ENCODE measurements at places on chromosomes 12 and 14. TPM values are rescaled to one million over a fixed set of nuclear protein-coding genes. Genes with fewer than 3 reads are reported as not detected.
A peak's percentile ranks its signal among the peaks of the same experiment; 100 is the strongest.

DNA sequence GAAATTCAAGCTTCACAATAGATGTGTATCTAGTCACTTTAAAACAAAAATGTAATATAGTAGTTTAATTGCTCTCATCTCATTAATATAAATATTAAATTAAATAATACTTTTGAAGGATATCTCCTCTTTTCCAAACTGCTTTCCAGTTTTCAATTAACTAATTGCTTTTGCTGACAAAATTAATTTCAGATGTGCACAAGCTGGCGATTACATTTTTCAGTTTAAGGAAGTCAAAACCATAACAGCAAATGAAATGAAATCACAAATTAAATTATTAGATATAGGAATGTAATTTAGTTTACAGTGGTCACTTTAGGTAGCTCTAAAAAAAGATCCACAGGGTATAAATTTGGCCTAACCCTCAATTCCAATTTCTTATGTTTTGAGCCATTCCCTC is 362.1 kb downstream of the SLC6A15 start:
- DNase-seq = no peak

DNA sequence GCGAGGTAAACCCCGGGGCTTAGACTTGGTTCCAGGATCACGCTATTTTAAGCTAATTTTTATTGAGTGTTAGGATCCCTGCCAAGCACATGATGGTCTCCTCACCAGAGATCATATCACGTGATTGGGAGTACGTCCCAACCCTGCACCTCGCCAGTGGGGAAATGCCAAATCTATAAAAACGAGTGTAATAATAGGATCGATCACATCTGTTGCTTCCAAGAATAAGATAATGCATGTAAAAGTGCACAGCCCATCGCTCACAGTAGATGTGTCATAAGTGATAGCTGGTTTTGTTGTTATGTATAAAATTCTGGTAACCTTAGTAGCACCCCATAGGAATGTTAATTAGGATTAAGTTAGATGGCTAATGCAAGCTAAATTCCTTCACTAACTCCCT is 581.0 kb upstream of the TMEM132C start:
- DNase-seq = no peak

SPATA7 gene
- total RNA-seq = 6.2 TPM

DNA sequence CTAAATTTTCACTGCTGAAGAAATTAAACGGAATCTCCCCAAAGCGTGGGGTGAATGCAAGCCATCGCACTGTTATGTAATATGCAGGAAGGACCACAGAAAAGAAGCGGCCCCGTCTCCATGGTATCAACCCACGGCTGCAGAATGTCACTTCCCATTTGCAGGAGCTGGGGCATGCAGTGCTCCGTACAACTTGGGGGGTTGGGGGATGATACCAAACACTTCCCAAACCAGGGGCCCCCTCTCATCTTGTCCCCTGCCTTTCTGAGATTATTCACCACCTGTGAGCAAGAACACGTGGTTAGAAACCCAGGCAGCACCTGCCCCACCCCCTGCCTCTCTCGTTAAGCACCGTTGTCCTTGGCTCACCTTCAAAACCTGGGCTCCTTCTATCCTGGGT is 505.1 kb upstream of the TMEM132C start:
- DNase-seq = no peak

DNA sequence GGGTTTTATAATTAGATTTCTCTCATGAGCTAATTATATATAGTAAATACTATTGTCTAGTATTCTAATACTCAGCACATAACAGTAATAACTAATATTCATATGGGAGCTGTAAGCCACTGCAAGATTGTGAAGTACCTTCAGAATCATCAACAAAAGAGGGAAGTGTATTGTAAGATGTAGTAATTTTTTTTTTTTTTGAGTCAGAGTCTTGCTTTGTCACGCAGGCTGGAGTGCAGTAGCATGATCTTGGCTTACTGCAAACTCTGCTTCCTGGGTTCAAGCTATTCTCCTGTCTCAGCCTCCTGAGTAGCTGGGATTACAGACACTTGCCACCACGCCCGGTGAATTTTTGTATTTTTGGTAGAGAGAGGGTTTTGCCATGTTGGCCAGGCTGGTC is 3.1 kb downstream of the GPR33 start:
- DNase-seq = no peak

- DNase-seq = no peak
These were observed 82.9 kb downstream of the SPATA7 start for GRCh38 chr14:88468406-88468805.

AQP5 gene
- not detected for total RNA-seq

DENND5B gene
- total RNA-seq = 19.2 TPM

- DNase-seq = no peak
These were observed 574 bp downstream of the GLRX5 start for GRCh38 chr14:95535226-95536021.

- DNase-seq = no peak
These were observed 502.2 kb upstream of the USP15 start for GRCh38 chr12:61757831-61758505.

GRCh38 chr12:81811778-81812125 is 52.6 kb upstream of the PPFIA2 start:
- no peak for DNase-seq

PLCZ1 gene
- not detected for total RNA-seq

GRCh38 chr12:106226884-106227640 is 20.8 kb downstream of the CKAP4 start:
- peak; percentile 28 for DNase-seq

GRCh38 chr14:69682621-69683263 is 71.3 kb downstream of the SUSD6 start:
- DNase-seq = no peak

- DNase-seq = no peak
These were observed 167.9 kb downstream of the PRKD1 start for GRCh38 chr14:29759521-29760340.

- DNase-seq = no peak
These were observed 22.4 kb upstream of the LRRC10 start for GRCh38 chr12:69633061-69633460.

DNA sequence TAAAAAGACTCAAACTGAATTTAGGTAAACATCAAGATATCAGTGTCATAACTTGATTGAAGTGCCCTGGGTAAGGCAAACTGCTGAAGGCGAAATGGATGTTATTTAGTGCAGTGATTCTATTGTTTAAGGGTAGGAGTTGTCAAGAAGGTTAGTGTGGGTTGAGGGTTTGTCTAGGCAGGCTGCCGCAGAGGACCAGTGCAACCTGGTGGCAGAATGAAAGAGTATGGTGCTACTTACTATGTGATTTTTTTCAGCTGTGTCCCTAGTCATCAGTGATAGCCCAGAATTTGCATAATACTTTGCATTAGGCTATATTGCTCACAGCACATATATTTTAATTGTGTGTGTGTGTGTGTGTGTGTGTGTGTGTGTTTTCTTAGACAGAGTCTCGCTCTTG is 1127.0 kb downstream of the GALC start:
- no peak for DNase-seq

- DNase-seq = no peak
These were observed 177.0 kb upstream of the PRMT8 start for GRCh38 chr12:3313675-3314663.

DNA sequence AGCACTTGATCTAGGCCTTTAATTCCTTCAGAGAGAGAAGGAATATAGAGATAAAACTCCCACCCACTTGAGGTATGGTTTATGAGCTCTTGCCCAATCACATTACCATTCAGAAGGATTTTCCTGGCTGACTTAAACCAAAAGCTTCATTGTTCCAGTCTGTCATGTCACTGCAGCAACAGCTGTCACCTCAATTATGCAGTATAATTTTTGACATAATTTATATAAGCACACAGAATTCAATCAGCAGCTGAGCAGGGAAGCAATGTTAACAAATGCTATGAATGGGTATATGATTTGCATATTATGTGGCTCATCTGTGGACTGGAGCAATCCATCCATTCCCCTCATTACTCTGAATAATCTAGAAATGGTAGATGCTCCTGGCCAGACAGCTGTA is 40.3 kb downstream of the CBX5 start:
- DNase-seq = no peak

DNA sequence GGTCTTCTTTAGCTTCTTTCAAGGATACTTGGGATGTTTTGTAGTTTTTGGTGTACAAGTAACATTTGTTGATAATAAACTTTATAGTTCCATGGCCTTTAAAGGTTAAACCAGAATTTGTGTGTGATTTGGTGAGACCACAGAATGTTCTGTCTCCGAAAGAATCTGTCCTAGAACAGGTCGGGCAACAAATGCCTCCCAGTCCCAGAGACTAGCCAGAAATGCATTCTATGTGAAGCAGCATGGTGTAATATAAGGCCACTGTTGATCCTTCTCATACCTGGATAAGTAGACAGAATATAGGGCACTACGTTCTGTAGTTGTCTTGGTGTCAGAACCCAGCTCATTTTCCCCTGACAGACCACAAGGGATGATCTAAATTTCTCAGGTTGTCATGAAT is 10.0 kb downstream of the STYK1 start:
- DNase-seq = no peak

DNA sequence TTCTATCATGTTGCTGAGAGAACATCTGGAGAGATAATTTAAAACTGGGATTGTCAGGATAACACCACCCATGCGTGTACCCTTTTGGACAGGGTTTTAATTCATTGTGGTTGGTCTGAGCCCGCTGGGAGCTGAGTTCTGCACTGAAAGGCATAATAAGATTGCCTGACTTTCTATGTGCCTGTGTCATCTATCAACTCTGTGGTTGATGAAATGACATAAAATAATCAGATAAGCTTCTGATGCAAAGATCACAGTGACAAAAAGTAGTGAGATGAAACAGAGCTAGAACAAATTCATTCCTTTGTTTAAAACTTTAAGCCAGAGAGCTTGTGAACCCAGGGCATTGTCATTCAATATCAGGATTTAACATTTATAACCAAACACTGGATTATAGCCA is 98.7 kb downstream of the BBS10 start:
- no peak for DNase-seq

DNA sequence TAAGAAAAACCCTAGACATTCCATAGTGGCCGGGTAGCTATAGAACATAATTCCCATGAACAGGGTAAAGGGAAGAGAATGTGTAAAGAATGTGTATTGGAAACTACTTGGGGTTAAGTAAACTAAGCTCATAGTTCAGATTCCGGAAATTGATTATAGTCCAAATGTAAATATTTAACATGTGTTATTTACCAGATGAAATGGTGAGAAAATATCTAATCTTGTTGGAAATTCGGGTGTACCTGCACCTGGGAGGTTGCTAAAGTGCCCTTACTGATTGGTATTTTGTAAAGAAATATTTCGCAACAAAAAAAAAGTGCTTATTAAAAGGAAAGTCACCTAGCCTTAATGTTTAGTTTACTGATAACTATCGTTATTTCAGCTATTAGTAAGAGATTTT is 14.4 kb downstream of the RASSF9 start:
- no peak for DNase-seq

GRCh38 chr14:79949906-79950305 is 261.4 kb downstream of the DIO2 start:
- no peak for DNase-seq

OAS2 gene
- 0.30 TPM for total RNA-seq

DNA sequence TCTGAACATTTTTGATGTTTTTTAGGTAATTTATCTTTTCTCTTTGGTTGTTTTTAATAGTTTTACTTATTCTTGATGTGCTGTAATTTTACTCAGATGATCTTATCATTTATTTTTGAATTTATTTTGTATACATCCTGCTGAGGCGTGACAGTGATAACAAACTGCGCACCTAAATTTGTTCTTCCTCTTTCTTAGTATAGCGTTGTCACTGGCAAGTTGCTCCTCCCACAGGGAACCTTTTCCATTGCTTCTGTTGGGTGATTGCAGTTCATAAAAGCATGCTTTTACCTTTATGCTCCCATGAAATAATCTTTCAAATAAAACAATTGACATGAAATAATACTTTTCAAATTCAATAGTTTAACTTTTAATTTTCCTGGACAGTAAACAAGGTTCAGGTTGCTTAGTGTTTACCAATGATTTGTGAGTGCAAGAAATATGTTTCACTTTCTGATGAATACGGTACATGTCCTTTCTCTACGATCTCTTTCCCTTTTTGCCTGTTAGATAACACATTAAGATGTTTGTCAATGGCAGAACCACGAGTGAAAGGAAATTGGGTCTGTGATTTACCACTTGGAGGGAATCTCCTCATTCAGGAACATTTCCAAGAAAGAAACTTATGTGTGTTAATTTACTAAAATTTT is 223.3 kb downstream of the CCDC91 start:
- DNase-seq = no peak

- no peak for DNase-seq
These were observed 19.1 kb downstream of the SIX4 start for GRCh38 chr14:60705100-60705499.

LRRC74A gene
- not detected for total RNA-seq

POTEM gene
- not detected for total RNA-seq

- no peak for DNase-seq
These were observed 72.1 kb upstream of the RTL1 start for GRCh38 chr14:100975671-100976070.

DNA sequence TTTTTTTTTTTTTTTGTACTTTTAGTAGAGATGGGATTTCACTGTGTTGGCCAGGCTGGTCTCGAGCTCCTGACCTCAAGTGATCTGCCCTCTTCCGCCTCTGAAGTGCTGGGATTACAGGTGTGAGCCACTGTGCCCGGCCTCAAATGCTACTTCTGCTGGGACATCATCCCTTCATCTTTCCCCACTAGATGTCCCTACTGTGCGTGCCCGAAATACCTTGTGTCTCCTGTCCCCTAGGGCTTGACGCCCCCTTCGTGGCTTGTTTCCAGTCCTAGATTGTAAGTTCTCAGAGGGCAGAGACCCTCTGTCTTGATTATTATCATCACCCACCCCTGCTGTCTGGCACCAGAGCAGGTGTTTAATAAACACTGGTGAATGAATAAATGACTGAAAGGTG is 14.9 kb downstream of the CCDC63 start:
- no peak for DNase-seq

GRCh38 chr12:76763746-76764675 is at the start of gene ZDHHC17:
Gene ZDHHC17, plus strand, starts transcription at chr12:76764115. Its CDS starts 122 bp downstream, at chr12:76764237.
- DNase-seq = peak; percentile 78

- no peak for DNase-seq
These were observed 46.7 kb downstream of the DAD1 start for GRCh38 chr14:22542360-22542759.

Measured in HCT116 (cell line).